ENCODE measurements at places on chromosomes 7 and 10.
A peak's percentile ranks its signal among the peaks of the same experiment; 100 is the strongest.

GRCh38 chr7:73972614-73973013 is 55.4 kb upstream of the ELN start:
- DNase-seq: no peak

DNA sequence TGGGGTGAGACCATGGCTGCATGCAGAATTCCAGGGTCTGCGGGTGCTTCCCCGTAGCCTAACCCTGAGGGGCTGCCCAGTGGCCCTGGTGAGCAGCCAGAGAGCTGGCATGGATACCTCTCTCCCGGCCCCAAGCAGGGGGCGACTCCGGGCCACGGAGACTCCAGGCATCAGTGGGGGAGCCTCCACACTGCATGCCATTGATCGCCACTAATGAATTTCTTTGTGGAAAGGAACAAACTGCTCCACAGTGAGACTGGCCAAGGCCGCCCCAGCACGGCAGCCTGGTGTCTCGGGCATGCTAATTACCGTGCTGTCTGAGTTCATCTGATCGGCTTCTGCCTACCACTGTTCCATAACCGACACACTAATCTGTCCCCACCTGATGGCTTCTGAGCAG is 184.4 kb downstream of the GRID1 start:
- no peak for DNase-seq

GRCh38 chr7:340200-340937 is 50.4 kb downstream of the FOXL3 start:
- DNase-seq: no peak

GRCh38 chr10:18699849-18700840 is 40.9 kb downstream of the ARL5B start:
- no peak for DNase-seq

DNA sequence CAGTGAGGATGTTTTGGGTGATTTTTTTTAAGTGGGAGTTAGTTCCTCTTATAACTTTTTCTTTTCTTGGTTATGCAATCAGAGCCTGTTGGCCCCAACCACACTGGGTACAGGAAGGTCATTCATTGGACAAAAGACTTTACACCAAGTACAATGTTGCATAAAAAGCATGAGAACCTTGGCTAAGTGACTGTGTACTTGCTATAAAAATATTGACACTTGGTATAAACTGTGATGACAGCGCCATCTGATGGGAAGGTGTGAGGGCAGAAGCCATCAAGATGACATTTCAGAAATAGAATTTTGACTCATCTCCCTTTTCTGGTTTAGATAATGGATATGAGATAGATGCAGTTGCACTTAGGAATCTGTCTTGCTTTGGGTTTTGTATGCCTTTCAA is 126.4 kb upstream of the CCDC6 start:
- DNase-seq: no peak

DNA sequence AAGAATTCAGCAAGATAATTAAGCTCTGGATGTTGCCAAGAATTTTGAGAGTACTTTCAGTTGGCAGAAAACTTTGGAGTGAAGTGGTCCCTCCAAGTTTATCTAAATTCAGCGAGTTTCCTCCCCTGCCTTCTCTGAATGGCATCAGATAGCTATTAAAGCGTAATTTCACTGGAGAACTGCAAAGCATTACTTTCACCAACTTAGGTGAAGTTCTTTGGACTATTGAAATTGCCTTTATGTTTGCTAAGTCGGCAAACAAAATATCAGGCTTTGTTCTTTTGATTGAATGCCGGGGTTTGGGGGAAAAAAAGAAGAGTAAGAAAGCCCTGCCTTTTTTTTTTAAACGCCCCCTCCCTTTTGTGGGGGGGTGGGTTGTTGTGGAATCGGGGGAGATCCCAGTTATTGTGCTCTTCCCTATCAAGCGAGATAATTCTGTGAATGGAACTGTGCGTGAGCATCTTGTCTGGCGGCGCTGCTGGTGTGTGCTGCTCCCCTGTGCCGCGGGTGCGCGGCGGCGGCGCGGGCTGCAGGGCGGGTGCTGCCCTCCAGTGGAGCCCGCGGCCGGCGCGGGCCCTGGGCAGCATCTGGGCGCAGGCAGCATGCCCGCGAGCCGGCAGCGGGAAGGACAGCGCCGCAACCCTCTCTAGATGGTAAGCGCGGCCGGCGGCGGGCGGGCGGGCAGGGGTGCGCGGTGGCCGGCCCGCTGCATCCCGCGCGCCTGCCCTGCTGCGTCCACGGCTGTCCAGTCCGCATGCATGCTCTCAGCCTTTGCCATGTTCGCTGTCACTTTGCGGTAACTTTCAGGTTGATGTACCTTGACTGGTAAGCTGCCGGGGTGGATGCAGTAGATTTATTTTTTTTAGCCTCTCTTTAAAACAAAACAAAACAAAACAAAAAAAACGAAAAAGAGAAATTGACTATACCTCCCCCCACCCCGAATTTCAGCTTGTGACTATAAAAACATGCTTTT is 176.5 kb downstream of the TCF7L2 start:
- no peak for DNase-seq

DNA sequence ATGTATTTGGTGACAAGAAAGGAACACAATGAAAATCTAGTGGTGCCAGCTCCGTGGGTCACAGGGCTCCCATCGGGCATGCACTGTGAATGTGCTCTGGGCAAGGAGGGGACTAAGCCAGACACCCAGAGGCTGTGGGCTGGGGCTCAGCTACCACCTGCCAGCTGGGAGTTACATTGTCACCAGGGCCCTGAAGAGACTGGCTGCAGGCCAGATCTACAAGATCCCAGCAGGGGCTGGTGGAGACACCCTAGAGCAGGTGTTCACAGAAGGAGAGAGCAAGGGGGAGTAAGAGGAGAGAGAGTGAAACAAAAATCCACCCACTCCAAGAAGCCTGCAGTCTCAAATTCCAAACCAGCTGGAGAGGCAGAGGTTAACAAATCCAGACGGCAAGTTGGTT is 116.6 kb upstream of the ADCY1 start:
- no peak for DNase-seq

DNA sequence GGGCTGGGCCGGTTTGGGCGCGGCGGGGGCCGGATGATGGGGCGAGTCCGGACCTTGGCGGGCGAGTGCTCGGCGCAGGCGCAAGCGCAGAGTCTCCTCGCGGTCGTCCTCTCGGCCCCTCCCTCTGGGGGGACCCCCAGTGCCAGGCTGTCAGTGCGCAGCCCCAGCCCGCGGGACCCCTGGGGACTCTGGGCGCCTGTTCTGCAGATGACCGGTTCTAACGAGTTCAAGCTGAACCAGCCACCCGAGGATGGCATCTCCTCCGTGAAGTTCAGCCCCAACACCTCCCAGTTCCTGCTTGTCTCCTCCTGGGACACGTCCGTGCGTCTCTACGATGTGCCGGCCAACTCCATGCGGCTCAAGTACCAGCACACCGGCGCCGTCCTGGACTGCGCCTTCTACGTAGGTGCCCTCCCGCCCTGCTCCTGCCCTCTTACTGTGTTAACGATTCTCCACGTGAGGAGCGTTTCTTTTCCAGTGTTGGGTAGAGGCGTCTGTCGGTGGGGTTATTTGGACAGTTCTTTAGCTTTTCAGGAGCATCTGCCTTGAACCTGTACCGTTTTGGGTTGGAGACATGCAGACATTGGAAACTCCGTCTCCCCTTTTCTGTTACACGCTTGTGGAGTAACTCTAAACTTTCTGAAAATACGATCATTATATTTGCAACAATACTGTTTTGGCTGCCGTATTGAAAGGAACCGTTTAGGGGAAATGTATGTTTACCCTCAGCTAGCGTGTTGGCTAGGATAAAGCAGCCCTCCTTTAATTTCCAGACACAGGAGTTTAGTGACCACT is 706 bp downstream of the BUB3 start:
- DNase-seq: no peak

GRCh38 chr7:130529417-130529816 is 37.5 kb downstream of the MEST start:
- DNase-seq: no peak

- DNase-seq: no peak
These were observed 75.5 kb downstream of the LRMDA start for GRCh38 chr10:75506930-75507329.

- DNase-seq: no peak
These were observed 368.8 kb upstream of the ZMIZ1 start for GRCh38 chr10:78699971-78700370.

GRCh38 chr7:132655131-132655727 is 79.0 kb upstream of the PLXNA4 start:
- no peak for DNase-seq

DNA sequence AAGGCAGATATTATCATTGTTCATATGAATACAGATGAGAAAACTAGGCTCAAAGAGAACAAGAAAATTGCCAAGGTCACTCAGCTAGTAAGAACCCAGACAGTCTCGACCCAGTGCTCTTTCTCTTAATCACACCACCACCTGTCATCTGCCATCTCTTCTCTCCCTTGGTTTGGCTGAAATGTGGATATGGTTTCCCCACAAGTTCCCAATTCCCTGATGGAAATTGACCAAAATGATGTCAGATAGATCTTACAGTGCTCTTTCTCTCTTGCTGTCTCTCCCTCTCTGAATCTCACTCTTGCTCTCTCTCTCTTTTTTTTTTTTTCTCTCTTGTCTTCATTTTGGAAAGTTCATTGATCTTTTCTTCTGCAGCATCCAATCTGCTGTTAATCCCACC is 9.1 kb downstream of the C10orf90 start:
- no peak for DNase-seq

GRCh38 chr10:17249820-17250219 is 21.8 kb downstream of the VIM start:
- no peak for DNase-seq

GRCh38 chr10:100186253-100187212 is 704 bp upstream of the ERLIN1 start:
- no peak for DNase-seq

DNA sequence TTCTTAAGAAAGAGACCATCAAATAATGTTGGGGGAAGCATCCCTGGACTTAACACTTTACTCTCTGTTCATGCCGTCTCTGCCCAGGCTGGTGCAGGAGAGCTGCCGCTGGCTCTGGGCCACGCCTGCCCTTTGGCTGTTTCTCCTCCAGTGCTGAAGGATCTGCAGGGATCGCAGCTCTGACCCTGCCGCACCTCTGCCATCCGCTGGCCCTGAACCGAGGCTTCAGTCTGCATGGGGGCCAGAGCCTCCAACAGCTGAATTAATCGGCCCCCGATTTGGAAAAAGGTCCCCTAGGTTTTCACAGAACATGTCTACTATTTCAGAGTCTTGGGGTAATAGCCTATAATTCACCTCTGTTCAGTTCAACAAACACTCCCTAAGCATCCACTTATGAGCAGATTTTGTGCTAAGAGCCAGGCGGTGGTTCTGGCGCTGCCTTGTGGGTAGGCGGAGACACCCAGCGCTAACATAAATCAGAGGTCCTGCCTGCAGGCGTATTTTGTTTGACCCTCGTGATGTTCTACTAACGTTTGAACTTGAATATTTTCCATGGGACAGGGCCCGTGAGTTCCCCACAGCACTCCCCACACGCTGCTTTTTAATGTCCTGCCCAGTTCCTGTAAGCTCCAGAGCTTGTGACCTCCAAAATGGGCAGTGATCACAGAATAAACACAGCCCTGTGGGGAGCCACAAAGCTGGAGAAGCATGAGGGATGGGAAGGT is 99.0 kb downstream of the DYNC2I1 start:
- DNase-seq: no peak

DNA sequence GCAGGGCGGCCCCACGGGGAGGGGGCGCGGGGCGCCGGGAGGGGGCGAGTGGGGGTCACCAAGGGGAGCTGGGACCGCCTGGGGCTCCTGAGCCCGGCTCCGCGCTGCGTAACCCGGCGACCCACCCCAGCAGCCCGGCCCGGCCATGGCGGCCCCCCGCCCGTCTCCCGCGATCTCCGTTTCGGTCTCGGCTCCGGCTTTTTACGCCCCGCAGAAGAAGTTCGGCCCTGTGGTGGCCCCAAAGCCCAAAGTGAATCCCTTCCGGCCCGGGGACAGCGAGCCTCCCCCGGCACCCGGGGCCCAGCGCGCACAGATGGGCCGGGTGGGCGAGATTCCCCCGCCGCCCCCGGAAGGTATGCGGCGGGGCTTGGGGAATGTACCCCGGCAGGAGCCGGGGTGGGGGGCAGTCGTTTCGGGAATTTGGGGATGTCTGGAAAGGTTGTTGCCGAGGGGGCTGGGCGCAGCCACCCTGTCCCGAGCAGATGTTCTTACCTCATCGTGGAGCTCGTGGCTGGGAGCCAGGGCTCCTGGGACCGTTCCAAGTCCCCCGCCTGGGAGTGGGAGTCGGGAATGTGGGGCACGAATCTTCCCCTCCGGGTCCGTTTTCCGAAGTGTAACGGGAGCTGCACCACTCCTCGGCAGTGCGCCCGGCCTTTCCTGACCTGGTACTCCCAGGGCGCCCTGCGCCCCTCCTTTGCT is 431 bp downstream of the ZYX start:
- DNase-seq: no peak

DNA sequence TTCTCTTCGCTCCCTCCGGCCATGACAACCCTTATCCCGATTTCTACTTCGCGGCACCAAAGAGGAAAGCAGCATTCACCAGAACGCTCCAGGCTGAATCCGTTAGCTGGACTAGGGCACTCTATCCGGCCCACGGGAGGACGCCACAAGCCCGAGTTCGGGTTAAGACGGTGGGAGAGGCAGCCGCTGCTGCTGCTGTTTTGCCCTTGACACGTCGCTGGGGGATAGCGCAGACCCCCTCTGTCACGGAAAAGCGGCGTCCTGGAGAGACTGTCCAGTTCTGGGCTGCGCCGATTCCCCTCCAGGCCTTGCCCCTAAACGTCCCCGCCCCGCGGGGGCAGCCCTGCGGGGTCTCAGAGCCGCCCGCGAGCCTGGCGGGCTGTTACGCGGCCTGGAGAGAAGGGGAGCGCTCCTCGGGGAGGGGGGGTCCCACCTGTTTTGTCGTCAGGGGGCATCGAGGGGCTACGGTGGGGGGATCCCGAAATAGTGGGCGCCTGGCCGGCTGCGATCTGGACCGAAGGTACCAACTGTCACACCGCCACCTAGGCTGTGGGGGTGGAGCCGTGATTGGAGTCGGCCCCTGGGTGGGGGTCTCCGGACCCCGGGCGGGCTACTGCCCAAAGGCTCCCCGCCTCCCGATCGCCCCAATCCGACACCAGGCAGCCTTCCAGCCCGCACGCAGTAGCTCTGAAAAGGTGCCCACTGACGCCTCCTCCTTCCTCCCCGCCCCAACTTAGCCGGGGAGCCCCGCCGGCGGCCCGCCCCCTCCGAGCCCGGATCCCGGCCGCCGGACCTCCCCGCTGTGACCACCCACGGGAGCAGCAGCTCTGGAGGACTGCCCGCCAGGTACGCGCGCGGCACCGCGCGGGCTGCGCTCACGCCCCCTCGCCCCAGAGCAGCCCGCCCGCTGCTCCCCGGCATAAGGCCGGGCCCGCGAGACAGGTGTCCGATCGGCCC is 772 bp downstream of the SGMS1 start:
- peak; percentile 3 for DNase-seq

DNA sequence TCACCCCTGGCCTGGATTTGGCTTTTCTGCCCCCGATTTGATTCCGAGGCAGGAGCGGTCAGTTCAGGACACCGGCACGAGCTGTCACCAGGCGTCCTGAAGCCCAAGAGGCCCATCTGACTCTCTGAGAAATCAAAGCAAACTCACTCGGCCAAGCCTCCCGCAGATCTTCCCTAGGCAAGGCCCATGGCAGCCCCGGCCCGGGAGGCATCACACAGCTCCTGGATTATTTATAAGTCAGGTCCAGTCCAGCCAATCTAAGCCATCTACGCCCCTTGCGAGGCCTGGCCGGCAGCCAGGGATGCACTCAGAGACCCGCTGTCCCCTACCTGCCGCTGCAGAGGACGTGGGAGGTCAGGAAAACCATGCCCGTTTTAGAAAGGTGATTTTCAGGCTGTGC is 87.3 kb upstream of the DIP2C start:
- DNase-seq: no peak

- DNase-seq: no peak
These were observed 637.9 kb downstream of the TNS3 start for GRCh38 chr7:46943996-46944395.

GRCh38 chr10:122557516-122557915 is 3.0 kb upstream of the DMBT1 start:
- DNase-seq: no peak
